ENCODE measurements at places on chromosomes 1 and 21.

DNA sequence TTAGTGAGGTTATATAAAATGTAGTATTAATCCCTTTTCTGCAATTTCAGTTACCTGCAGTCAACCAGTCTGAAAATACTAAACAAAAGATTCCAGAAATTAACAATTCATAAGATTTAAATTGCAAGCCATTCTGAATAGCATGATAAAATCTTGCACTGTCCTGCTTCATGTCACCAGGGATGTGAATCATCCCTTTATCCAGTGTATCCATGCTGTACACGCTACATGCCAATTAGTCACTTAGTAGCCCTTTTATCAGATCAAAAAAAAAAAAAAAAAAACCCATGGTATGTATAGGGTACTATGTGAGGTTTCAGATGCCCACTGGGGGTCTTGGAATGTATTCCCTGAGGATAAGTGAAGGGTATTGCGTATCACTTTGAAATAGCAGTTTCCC, 191.3 kb upstream of the HP1BP3 start:
- peaks cover 3% of the 10 kb centered on the region for H3K36me3 ChIP-seq
- H3K27me3 ChIP-seq, result no peaks in the 10 kb centered on the region
- no peak overlapping the region for H3K4me3 ChIP-seq
- H3K27ac ChIP-seq, result no peak overlapping the region
- DNase-seq, result no peak

DNA sequence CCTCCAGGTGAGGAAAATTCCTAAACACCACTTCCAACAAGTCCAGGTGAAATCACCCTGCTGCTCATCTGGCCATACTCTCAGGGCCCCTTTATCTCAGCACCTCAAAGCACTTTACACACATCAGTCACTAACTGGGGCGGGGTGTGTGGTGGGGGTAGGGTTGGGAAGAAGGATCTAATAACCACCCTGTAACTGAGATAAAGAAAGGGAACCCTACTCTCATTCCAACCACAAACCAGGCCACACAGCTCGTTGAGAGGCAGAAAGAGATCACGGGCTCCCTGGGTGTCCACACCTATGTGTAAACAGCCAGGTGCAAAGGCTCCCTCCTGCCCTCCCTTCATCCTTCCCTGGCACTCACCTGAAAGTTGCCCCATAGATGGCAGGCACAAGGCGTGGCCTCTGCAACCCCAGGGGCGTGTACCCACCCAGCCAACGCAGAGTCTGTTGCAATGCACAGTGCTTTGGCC, 20.4 kb downstream of the GPR161 start:
- H3K27me3 ChIP-seq, result peaks cover 26% of the 10 kb centered on the region
- peaks cover 4% of the 10 kb centered on the region for H3K36me3 ChIP-seq

- H3K27me3 ChIP-seq, result no peaks in the 10 kb centered on the region
- no peak for DNase-seq
- H3K4me3 ChIP-seq, result no peak overlapping the region
- peaks cover 13% of the 10 kb centered on the region for H3K4me1 ChIP-seq
- H3K27ac ChIP-seq, result no peak overlapping the region
Observed at GRCh38 chr21:15023776-15024175, 41.0 kb downstream of the NRIP1 start.

DNA sequence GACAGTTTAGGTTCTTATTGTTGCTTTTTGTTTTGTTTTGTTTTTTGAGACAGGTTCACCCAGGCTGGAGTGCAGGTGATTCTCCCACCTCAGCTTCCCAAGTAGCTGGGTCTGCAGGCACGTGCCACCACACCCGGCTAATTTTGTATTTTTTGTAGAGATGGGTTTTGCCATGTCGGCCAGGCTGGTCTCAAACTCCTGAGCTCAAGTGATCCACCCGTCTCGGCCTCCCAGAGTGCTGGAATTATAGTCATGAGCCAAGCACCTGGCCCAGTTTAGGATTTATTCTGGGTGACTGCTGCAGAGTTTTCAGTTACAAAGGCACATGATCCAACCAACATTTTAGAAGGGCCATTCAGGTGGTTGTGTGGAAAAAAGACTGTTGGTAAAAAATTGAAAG, 102.0 kb downstream of the SPAG17 start:
- H3K27me3 ChIP-seq, result peaks cover 6% of the 10 kb centered on the region
- no peaks in the 10 kb centered on the region for H3K4me1 ChIP-seq

DNA sequence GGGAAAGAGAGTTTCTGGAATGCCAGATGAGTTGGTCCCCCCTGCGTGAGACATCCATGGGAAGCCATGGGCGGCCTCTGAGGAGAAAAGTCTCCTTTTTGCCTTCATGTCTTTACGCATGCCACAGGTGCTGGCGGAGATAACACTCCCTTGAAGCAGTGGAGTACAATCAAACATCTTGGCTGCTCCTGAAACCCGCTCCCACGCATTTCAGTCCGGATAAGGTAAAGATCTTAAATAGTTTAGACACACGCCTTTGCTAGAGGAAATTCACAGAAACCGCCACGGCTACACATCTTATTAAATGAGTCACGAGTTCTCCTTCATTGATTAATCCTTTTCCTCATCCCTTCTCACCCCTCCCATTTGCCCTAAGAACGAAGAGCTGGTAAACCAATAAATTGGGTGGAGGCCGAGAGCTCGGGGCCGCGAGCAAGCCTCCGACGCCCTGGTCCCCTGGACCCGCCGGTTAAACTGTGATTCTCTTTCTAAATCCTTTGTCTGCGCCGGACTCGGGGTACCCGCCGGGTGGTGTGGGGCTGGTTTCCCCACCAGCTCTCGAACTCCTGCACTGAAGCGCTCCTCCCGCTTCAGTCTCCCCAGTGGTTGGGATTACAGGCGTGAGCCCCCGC, 6.6 kb upstream of the ZNF669 start:
- H3K27ac ChIP-seq, result peak overlapping the region; percentile 19
- peaks cover 9% of the 10 kb centered on the region for H3K36me3 ChIP-seq
- no peak for DNase-seq

- H3K4me3 ChIP-seq, result peak overlapping the region; percentile 84
- no peak for DNase-seq
- H3K36me3 ChIP-seq, result peaks cover 6% of the 10 kb centered on the region
- peaks cover 15% of the 10 kb centered on the region for H3K27me3 ChIP-seq
Observed at GRCh38 chr1:6447016-6447817, 18.8 kb downstream of the TNFRSF25 start.

DNA sequence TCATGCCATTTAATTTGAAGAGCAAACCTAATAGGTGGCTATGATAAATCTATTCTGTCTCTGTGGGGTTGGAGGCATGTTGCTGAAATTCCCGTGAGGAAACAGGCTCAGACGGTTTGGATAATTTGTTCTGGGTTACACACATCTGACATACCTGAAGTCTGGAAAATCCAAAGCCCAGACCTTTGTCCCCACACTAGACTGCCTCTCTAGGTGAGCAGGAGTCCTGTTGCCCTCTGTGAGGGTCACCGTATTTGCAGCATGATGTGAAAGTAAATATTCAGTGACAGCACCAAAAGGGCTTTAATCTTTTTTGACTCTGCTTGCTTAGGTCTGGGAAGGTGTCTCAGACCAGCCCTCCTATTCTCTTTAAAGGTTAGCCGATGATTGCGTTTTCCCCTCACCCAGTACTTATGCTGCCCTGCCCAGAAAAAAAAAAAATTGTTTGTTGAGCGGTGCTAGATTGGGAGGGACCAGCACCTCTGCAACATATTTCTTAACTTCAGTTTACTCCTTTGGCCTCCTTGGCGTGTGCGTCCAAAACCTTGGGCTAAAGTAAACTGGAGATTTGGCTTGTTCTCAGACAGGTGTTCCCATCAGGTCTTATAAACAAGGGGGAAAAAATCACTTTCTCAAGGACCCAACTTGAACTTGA, 67.0 kb downstream of the CACHD1 start:
- no peak for DNase-seq
- H3K27me3 ChIP-seq, result peaks cover 10% of the 10 kb centered on the region
- H3K27ac ChIP-seq, result no peak overlapping the region
- peaks cover 6% of the 10 kb centered on the region for H3K4me1 ChIP-seq
- H3K4me3 ChIP-seq, result no peak overlapping the region
